ENCODE measurements at places on chromosomes 7 and 10. TPM values are rescaled to one million over a fixed set of nuclear protein-coding genes. Genes with fewer than 3 reads are reported as not detected.

The MCMBP gene
- total RNA-seq, result 64.7 TPM

The PNLIPRP3 gene
- not detected for total RNA-seq

- no peak overlapping the region for H3K27ac ChIP-seq
- peaks cover 74% of the 10 kb centered on the region for H3K27me3 ChIP-seq
- DNase-seq, result no peak
- no peaks in the 10 kb centered on the region for H3K36me3 ChIP-seq
- H3K4me1 ChIP-seq, result peaks cover 27% of the 10 kb centered on the region
- H3K4me3 ChIP-seq, result peak overlapping the region; percentile 78
These were observed 1.5 kb upstream of the GRM8 start for GRCh38 chr7:127254163-127254684.

DNA sequence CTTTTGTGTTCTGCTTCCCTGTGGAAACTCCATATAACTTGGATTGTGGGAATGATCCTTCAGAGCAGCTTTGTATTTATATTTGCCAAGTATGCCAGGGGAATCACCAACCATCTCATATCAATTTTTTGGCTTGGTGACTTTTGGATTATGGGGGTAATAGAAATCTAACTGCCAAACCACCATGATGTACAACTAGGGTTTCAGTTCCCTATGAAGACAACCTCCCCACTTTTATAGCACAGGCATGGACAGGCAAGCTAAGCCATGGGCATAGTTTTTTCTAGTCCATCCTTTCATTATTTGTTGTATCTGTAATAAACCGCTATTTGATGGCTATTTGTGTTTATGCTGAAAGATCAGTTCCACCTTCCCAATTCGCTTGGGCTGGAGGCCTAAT, 17.7 kb downstream of the NPY start:
- H3K4me3 ChIP-seq, result no peak overlapping the region
- DNase-seq, result no peak
- H3K27ac ChIP-seq, result no peak overlapping the region
- no peaks in the 10 kb centered on the region for H3K4me1 ChIP-seq

DNA sequence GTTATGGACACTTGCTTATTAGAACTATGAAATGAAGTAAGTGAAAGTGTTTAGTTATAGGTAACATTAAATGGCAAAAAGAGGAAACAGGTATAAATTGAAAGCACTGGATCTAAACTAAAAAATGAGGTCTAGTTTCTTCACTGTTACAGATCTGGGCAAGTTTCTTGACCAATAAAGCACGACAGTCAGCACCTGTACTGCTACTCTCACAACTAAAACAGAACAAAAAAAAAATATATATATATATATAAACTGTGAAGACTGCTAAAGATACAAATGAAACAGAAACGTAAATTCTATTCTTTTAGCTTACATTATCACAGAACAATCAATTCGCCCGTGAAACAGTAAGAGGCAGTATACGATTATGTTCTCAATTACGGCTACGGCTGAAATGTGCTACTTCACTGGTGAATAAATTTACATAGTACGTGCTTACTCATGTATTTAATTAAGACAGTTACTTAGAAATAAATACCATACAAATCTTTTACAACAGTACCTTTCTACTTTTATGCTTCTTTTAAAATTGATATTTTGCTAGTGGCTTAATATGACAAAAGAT, 4.2 kb downstream of the AHR start:
- H3K4me3 ChIP-seq, result no peak overlapping the region
- no peak for DNase-seq
- peaks cover 3% of the 10 kb centered on the region for H3K36me3 ChIP-seq
- peaks cover 42% of the 10 kb centered on the region for H3K4me1 ChIP-seq
- peaks cover 6% of the 10 kb centered on the region for H3K27me3 ChIP-seq
- H3K27ac ChIP-seq, result no peak overlapping the region

GRCh38 chr10:79381804-79382221, 34.5 kb downstream of the PPIF start:
- H3K4me1 ChIP-seq, result 0 out of 2 replicates have a peak, but pooled peaks cover 3% of the 10 kb centered on the region
- H3K4me3 ChIP-seq, result no peak overlapping the region
- DNase-seq, result no peak
- no peaks in the 10 kb centered on the region for H3K27me3 ChIP-seq
- no peaks in the 10 kb centered on the region for H3K36me3 ChIP-seq

DNA sequence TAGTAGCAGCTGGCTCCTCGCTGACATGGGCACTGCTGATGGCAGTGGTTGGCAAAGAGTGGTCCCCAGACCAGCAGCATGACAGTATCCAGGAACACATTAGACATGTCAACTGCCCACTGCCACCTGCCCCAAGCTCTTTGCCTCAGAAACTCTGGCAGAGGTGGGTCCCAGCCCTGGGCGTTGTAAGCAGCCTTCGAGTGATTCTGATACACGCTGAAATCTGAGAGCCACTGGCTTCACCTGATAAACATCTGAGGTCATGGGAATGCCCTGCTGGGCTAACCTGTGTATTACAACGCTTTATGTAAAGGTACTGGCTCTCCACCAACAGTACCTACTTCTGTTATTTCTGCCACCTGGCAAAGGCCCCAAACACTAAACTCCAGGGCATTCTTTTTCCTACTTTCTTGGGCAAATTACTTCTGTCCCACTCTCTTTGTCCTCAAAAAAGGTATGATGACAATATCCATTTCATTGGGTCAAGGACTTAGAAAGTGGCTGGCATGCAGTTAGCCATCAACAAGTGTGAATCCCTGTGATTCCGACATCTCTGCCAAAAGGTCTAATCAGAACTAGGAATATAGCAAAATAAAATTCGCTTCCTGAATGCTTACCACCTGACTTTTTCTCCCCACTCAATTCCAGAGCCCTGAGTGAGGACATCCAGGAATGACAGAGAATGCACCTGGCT, 9.2 kb downstream of the SGMS1 start:
- peak; percentile 53 for DNase-seq
- peak overlapping the region; percentile 82 for H3K27ac ChIP-seq
- no peak overlapping the region for H3K4me3 ChIP-seq
- H3K27me3 ChIP-seq, result no peaks in the 10 kb centered on the region

- no peak for DNase-seq
- no peak overlapping the region for H3K27ac ChIP-seq
- peaks cover 6% of the 10 kb centered on the region for H3K4me1 ChIP-seq
- H3K4me3 ChIP-seq, result no peak overlapping the region
- H3K27me3 ChIP-seq, result no peaks in the 10 kb centered on the region
These were observed 17.6 kb upstream of the SH2D4B start for GRCh38 chr10:80519936-80520650.

- no peak for DNase-seq
- no peak overlapping the region for H3K4me3 ChIP-seq
- no peaks in the 10 kb centered on the region for H3K27me3 ChIP-seq
- H3K36me3 ChIP-seq, result no peaks in the 10 kb centered on the region
- no peaks in the 10 kb centered on the region for H3K4me1 ChIP-seq
These were observed 1006.3 kb downstream of the SORCS1 start for GRCh38 chr10:106158241-106158640.

The MDH2 gene
- 298 TPM for total RNA-seq

- H3K4me1 ChIP-seq, result peaks cover 5% of the 10 kb centered on the region
- H3K4me3 ChIP-seq, result no peak overlapping the region
- no peaks in the 10 kb centered on the region for H3K36me3 ChIP-seq
- DNase-seq, result no peak
These were observed 52.7 kb downstream of the SCIN start for GRCh38 chr7:12623223-12623622.

GRCh38 chr7:158259671-158260418, 327.8 kb downstream of the PTPRN2 start:
- H3K36me3 ChIP-seq, result no peaks in the 10 kb centered on the region
- no peaks in the 10 kb centered on the region for H3K27me3 ChIP-seq
- peaks cover 13% of the 10 kb centered on the region for H3K4me1 ChIP-seq
- no peak for DNase-seq
- H3K27ac ChIP-seq, result no peak overlapping the region

GRCh38 chr10:126671402-126671975, 996 bp upstream of the C10orf90 start:
- H3K27ac ChIP-seq, result no peak overlapping the region
- H3K27me3 ChIP-seq, result peaks cover 3% of the 10 kb centered on the region
- no peak for DNase-seq
- no peak overlapping the region for H3K4me3 ChIP-seq

The NPS gene
- not detected for total RNA-seq

The WNT2 gene
- total RNA-seq, result not detected

DNA sequence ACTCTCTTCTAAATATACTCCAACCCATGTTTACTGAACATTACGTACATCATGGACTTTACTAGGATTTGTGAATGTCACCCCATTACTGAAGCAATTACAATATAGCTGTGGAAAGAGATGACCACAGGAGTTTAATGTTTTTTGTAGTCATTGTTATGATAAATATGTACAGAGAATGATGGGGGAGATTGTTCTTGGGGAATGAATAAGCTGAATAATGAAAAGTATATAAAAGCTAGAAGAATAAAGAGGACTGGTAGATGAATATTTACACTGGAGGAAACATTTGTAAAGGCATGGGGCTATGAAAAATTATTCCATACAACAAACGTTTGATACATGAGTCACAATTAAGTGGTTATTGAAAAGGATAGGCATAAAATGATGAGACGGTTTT, 340.9 kb downstream of the SEMA3D start:
- H3K4me1 ChIP-seq, result peaks cover 2% of the 10 kb centered on the region
- no peak overlapping the region for H3K4me3 ChIP-seq
- H3K27ac ChIP-seq, result no peak overlapping the region
- no peaks in the 10 kb centered on the region for H3K27me3 ChIP-seq
- no peaks in the 10 kb centered on the region for H3K36me3 ChIP-seq
- DNase-seq, result no peak

DNA sequence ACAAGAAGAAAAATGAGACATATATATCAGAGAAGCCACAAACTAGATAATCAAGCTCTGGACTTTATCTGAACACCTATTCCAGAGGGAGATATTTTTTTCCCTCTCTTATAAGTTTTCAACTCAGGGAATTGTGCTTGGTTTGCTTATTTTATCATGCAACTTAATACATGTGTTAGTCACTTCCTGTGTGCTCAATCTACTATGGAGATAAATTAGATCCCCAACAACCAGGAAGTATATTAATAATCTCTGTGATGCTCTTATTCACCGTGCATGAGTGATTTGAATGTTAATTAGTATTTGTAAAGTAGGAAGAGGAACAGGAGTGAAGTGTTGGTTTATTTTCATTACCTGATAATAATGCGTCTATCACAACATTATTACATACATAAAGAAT, 38.8 kb upstream of the ZNF365 start:
- H3K27ac ChIP-seq, result no peak overlapping the region
- H3K4me3 ChIP-seq, result no peak overlapping the region
- no peaks in the 10 kb centered on the region for H3K27me3 ChIP-seq
- H3K4me1 ChIP-seq, result no peaks in the 10 kb centered on the region

GRCh38 chr7:135095450-135095849, 52.4 kb upstream of the TMEM140 start:
- no peak for DNase-seq
- peaks cover 8% of the 10 kb centered on the region for H3K4me1 ChIP-seq
- no peaks in the 10 kb centered on the region for H3K36me3 ChIP-seq
- no peaks in the 10 kb centered on the region for H3K27me3 ChIP-seq

DNA sequence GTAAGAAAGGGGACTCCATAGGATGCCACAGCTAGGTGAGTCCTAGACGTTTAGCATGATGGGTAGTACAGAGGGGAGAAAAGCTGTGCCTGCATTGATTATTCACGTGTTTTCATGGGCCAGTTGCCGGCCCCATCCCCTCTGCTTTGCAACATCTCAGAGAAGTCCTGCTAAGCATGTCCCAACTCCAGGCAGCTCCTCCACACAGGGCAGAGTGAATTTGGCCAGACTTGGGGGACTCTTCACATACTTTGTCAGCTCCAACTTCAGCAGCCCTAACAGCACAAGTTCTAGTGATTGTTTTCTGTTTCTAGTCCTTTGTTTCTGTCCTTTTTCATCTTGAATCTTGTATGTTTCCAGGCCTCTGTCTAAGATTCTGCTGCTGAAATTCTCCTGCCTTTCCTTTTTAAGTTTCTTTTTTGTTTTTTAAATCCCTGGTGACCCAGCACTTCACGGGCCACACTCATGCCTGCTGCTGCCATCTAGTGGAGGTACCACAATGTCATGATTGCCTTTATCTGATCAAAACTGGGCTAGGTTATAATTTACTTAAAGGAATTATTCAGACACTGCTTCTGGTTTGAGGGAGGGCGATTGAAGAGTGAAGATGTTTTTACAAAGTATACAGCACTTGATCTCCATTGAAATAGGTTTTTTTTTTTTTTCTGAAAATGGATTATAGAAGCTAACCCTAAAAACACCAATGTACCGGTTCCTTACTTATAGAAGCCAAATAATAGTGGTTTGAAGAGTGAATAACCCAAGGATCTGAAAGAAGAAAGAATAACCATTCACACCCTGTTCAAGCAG, 276.9 kb downstream of the CSTF2T start:
- H3K27me3 ChIP-seq, result no peaks in the 10 kb centered on the region
- no peak overlapping the region for H3K27ac ChIP-seq
- H3K4me3 ChIP-seq, result no peak overlapping the region
- DNase-seq, result peak; percentile 57

DNA sequence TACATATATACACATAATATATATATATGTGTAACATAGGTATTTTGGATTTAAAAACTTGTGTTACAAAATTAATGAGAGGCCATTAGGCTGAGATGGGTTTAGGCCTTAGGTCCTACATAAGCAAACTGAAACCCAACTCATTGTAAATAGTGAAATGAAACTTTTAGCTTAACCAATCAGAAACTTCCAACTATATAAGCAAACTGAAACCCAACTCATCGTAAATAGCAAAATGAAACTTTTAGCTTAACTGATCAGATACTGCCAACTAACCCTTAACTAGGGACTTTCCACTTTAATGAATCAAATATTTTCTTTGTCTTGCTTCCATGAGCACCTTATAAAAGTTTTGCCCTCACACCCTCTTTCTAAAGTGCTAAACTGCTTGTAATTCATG, 17.3 kb upstream of the SAMD9L start:
- H3K4me1 ChIP-seq, result no peaks in the 10 kb centered on the region
- H3K4me3 ChIP-seq, result no peak overlapping the region
- H3K36me3 ChIP-seq, result no peaks in the 10 kb centered on the region
- no peak for DNase-seq
- no peak overlapping the region for H3K27ac ChIP-seq

DNA sequence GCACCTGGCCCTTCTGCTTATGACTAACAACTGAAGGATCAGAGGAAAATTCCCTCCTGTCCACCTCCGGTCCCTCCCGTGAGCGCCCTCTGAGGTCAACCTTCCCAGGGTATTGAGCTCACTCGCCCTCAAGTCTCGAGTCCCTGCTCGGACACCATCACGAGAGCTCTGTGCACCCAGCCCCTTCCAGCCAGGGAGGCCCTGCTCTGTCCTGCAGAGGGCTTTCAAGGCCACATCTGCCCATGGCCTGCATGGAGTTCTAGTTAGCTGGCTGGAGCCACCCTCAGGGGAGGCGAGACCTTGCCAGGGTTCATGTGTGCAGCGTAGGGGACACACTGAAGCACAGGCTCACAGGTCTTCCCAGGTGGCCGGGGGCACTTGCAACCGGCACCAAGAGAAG, 110.9 kb upstream of the MACROH2A2 start:
- no peaks in the 10 kb centered on the region for H3K4me1 ChIP-seq
- H3K27me3 ChIP-seq, result no peaks in the 10 kb centered on the region
- no peaks in the 10 kb centered on the region for H3K36me3 ChIP-seq
- no peak overlapping the region for H3K27ac ChIP-seq
- no peak for DNase-seq
